ENCODE measurements at places on chromosomes 13 and 19.

GRCh38 chr19:28530406-28531035, 682.4 kb downstream of the UQCRFS1 start:
- DNase-seq, result no peak

DNA sequence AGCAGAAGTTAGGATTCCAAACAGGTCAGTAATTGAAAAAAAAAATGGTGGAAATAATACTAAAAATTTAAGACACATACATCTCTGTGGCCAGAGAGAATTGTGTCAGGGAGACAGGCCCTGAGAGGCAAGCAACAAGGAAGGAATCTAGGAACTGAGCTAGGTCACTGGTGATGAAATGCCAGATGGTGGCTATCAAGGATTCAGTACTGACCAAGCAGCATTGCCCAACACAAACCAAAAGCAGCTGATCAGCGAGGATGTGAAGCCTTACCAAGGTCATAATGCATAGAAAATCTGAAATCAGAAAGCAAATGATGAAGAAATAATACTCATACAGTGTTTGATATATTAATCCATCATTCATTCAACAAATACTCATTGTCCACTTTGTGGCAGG, 905.0 kb downstream of the GPC5 start:
- DNase-seq, result no peak

DNA sequence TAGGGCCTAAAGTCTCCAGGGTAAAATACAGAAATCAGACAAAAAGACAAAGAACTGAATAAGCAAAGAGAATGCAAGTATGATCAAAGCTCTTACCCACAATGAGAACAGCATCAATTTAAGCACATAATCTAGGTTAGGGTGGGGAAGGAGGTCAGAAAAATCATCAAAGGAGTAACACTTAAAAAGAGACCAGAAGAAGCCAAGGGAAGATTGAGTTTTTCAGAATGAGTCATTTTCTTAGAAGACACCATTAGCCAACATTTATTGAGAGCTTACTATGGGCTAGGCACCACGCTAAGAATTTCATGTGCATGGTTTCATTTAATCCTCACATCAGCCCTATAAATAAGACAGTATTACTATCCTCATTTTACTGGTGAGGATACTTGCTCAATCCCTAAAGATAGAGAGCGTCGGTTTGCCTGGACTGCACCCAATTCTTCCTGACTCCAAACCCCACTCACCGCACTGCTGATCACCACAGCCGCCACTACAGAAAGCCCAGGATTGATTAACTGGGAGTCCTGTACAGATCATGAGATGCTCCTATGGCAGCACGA, 1.7 kb upstream of the SHISA2 start:
- DNase-seq, result no peak

GRCh38 chr13:95233026-95233635, 68.1 kb downstream of the ABCC4 start:
- DNase-seq, result no peak

DNA sequence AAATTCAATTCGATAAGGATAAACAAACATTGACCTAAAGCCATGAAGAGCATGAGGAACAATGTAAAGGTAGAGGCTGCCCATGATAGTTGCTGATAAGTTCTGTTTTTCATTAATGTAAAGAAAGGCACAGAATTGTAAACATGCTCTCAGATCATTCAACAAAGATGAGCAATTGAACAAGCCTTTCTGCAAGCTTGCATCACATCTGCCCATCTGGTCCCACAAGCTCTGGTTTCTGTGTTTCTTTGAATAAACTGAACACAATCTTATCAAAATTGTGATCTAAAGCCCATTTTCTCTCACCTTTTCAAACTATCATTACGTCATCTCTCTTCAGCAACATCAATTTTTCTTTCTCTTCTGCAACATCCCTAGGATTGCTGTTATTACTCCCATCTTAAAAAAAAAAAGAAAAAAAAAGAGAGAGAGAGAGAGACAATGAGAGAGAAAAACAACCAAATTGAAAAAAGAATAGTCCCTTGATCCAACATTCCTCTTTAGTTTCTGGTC, 487.2 kb upstream of the GPC6 start:
- no peak for DNase-seq

DNA sequence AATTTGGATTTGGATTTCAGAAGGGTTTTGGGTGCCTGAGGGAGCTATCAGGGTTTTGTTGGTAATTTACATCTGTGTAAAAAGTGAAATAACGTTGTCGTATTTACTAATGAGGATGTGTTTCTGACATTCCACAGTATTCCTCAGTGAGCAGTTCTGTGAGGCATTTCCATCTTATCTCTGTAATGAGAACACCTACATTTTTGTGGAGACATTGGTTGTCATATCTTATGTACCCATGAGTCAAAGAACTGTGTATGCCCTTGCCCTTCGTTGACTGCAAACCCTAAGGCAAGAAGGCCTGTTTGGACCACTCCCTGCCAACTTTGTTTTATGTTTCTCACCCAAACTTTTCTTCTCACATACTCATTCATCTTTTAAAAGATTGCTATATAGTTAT, 14.2 kb upstream of the IL17D start:
- no peak for DNase-seq

DNA sequence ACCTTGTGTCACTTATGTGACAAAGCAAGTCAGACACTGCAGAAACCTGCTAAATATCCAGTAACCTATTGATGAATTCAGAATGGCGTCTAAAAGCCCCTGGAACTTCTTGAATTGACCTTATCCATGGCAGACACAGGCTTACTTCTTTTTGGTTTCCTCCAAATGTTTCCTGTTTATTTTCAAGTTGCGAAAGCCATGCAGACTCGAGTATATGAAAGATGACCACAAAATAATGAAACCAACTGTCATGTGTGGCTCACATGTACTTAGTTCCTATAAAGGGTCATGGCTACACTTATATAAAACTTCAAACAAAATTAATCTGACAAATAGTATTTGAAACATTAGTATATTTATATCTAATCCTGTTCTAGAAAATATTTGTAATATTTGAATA, 113.1 kb upstream of the FNDC3A start:
- DNase-seq, result no peak

DNA sequence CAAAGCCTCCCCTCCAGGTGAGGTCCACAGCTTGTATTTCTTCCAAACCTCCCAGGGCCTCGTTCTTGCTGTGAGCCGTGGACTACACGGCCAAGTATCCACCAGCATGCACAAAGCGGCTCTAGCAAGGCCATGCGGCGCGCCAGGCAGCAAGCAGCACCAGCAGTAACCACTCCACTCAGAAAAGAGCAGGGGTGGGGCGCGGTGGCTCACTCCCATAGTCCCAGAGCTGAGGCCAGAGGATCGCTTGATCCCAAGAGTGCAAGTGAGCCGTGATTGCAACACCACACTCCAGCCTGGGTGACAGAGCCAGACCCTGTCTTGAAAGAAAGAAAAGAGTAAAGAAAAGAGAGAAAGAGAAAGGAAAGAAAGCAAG, 4.7 kb downstream of the CCDC8 start:
- no peak for DNase-seq

Data from brain (organoid and tissue), 16 donors.